ENCODE measurements at places on chromosomes 6 and 20.

DNA sequence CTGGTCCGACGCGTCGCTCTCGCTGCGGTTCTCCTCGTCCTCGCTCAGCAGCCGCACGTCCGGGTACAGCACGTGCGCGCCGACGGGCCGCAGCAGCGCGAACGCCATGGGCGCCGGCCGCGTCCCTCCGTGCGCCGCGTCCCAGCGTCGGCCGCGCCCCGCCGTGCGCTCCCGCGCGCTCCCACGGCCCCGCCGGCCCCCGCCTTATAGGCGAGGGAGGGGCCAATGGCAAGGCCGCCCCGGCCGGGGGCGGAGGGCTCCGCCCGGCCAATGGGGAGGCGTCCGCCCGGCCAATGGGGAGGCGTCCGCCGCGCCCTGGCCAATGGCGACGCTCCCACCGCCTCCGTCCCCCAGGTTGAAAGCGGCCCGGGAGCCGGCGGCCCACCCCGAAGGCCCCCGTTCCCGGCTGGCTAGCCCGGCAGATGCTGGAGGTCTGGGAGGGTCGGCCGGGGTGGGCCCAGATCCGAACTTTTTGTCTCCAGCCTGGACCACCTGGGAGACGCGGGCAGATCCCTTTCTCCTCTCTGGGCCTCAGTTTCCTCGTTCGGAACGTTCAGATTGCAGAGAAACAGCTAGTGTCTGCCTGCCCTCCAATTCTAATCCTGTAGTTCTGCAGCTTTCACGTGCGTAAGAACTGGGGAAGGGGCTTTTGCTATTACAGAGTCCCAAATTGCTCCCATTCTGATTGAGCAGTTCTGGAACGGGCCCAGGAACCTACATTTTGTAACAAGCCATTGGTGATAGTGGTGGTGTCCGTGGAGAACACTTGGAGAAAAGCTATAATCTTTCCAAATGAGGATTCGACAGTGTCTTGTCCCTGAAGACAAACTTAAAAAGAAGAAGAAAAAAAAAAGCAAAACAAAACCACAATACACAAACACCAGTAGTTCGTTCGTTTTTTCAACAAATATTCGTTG lies at the start of gene TCF15:
TSS of gene TCF15 (minus strand) at position 180 of the 917 bp plus-strand sequence. CDS start at position 108, 72 bp downstream.
- DNase-seq, result peak; percentile 45

DNA sequence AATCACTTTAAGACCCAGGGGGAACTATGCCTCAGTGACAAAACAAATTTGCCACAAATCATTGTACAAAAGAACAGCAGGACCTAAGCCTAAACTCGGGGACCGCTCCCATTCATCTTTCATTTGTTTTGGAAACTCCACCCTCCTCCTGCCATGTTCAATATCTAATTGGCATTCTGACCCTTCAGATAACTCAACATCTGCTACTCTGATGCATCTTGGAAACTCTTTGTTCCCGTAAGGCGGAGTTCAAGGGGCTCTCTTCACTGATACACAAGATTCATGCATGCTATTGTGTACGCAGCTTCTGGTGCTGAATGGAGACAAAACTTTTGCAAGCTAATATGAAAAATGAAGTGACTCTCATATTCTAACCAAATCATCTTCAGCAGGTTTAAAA lies 187.6 kb downstream of the ZFP64 start:
- no peak for DNase-seq

GRCh38 chr6:49555951-49556350 lies 5.5 kb downstream of the C6orf141 start:
- DNase-seq, result no peak

DNA sequence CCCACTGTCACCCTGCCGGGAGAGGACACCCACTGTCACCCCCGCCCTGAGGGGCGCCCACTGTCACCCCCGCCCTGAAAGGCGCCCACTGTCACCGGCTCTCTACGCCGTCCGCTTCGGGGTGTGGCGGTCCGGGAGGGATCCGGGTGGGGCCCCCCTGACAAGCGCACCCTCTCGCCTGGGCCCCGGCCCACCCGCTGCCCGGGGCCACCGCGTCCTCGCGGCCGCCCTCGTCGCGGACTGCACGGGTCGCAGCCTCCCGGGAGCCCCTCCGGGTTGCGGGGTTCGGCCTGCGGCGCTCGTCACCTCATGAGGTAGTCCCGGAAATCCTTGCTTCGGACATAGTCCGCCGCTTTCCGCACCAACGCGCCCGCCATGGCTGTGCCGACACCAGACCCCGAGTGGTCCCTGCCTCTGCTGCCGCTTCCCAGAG lies 224 bp downstream of the MPC1 start:
- DNase-seq, result no peak

GRCh38 chr6:116971959-116972358 lies 94.9 kb downstream of the RFX6 start:
- DNase-seq, result peak; percentile 22

DNA sequence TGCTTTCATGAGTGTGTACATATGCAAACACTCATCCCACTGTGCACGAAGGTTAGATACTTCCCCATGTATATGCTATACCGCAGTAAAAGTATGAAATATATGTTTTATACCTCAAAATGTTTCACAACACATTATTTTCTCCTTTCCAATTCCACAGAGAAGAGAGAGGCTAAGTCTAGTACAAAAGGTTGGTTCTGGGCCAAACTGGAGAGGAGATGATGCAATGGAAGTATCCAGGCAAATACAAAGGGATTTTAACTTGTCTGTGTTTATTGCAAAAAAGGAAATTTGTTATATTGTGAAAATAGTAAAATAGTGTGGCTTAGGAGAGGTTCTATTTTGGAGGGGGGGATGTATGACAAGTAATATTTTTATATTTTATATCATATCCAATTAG lies 112.6 kb downstream of the PLCB1 start:
- no peak for DNase-seq

GRCh38 chr20:18176318-18176785 lies 38.7 kb downstream of the KAT14 start:
- DNase-seq, result no peak

DNA sequence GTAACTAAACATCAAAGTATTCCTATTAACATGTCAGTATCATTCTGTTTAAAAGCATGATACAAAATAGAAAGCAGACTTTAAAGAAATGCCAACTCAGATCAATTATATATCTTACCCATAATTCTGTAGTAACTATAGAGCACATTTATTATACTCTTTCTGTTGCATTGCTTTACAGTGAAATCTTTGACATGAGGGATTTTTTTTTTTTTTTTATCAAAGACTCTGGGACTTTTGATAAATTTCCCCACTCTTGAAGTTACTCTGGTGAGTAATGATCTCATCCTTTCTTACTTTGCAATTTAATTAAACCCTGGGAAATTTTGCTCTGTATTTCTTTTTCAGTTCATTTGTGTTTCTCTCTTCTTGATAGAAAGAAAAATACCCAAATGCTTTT lies 17.4 kb downstream of the ADGRF4 start:
- DNase-seq, result no peak

DNA sequence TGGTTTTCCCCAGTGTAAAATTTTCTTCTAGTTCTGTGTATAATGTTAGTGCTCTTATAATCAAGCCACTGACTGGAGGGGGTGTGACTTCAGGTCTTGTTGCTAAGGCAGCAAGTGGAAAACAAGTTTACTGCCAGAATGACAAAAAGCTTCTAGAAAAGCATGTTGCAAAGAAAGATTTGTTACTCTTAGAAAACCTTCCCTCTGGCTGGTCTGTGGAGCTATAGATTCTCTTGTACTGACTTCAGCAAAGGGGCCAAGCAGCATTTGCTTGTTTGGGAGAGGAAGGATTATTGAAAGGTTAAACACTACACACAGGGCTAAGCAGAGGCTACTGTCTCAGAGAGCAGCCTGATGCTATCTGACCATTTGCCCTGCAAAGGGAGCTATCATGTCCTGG lies 288.8 kb downstream of the BTBD9 start:
- DNase-seq, result peak; percentile 43

GRCh38 chr6:3591970-3592369 lies 135.1 kb upstream of the SLC22A23 start:
- no peak for DNase-seq

DNA sequence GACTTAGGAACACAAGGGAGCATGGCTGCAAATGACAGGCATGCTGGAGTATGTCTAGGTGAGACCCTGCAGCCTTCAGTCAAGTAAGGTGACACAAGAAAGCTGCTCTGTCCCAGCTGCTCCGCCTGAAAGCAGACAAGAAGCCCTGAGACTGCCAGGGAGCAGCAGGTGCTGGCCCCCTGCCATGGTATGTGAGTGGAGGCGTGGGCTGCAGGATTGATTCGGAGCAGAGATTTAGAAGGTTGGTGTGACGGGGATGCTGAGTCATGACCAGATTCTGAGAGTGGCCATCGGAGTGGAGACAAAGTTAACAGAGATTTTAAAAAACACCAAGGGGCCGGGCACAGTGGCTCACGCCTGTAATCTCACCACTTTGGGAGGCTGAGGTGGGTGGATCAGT lies 17.8 kb downstream of the LRP11 start:
- DNase-seq, result peak; percentile 58

- no peak for DNase-seq
Measured at GRCh38 chr20:10005885-10006284, 28.9 kb upstream of the ANKEF1 start.
